RWPE1 (cell line): ENCODE measurements at places on chromosomes 2 and 18.

DNA sequence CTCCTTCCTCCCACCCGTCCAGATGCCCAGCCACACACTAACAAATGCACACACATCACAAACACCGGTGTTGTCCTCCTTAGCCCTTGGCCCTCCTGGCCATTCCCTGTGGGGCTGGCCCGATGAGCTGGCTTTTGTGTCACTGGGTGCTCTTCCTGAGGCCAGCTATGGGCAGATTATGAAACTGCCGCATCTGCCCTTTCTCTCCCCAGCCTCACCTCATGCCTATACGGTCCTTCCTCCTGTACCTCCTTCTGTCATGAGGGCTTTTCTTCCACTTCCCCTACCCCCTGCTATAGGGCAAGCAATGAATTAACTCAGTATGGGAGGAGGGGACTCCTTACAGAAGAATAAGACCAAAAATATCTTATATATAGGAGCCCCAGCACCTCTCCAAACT lies 10.3 kb upstream of the INO80C start:
- no peak for DNase-seq

- DNase-seq = no peak
Observed at GRCh38 chr2:173991856-173992588, 26.8 kb upstream of the SP3 start.

- DNase-seq = no peak
Observed at GRCh38 chr2:10269711-10270610, 32.7 kb upstream of the HPCAL1 start.

DNA sequence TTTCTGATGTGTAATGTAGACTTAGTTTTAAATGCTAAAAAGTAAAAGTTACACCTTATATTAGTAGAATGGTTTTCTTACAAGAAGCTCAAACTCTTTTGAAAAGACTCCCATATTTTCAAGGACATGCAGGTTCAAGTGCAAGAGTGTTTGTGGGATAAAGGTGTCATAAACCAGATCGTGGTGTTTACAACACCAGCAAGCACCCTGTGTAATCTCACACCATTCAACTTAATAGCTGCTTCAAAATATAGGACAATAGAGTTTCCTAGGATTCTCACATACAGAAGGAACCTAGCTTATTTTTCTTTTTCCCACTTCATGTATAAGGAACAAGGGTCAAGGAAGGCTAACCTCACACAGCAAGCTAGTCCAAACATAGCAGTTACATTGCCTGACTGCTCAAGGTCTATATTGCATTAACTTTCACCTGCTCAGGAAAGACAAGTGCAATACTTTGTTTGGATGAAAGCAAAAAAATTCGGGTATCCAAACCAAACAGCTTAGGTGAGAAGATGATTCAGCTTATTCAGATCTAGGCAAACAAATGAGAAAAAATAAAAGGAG lies 172.3 kb downstream of the IKZF2 start:
- DNase-seq = no peak

DNA sequence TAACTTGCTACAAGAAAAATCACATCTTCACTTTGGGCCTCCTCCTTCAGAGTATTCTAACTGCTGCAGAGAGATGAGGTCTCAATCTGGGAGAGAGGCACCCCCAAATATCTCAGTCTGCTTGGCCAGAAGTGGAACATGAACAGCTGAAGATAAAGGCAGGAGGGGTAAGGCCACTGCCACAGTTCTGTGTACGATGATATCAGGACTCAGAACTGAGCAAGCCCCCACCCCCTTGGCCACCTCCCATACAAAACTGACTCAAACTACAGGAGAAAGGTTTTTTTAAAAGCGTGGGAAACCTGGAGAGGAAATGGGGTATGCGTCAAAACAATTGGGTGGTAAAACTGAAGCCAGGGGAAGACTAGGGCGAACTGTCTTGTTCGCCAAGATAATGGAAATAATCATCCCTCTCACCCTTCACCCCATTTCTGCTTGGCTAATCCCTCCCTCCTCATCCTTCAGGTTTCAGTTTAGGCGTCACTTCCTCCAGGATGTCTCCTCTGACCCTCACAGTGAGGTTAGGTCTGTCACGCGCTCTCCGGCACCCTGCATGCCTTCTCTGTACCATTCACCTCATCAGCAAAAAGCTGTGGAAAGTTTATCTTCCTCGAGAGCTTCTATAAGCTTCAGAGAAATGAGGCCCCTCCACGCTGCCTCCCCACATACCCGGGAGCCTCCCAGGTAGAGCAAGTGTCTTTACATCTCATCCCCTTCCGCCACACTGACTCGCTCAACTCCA lies 64.4 kb downstream of the SFXN5 start:
- DNase-seq = no peak

DNA sequence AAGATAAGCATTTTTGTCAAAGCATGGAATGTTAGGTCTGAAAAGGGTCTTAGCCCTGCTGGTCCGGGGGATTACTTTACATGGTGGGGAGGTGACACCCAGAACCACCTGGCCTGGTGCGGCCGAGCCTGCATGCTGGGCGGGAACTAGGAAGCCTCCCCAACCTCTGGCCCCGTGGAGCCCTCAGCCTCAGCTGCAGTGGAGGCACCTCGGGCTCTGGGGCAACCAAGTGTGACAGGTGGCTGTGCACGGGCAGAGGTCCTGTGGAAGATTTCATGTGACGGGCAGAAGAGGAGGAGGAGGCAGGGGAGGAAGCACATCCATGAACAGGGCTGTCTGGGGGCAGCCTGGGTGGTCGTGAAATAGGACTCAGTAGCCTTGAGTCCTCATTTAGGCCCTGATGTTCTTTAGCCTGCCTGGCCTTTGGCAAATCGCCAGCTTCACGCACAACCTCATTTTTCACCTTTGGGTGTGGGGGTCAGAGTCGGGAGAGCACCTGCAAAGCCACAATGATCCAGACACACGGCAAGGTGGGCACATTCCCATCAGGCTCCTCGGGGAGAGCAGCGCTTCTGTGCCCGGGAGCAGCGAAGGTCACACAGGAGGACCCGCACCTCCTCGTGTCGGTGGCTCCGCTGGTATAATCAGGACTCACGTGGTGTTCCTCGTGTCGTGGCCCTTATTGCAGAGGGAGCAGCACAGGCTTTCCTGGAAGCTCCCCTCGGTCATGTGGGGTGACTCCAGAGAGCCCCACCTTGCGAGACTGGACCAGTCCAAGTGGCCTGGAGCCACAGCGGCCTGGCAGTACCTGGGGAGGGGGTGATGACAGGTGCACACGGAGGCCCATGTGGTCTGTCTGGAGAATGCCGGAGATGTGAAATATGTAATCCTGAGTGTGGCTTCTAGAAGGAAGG lies 13.9 kb downstream of the CNDP2 start:
- DNase-seq = no peak

DNA sequence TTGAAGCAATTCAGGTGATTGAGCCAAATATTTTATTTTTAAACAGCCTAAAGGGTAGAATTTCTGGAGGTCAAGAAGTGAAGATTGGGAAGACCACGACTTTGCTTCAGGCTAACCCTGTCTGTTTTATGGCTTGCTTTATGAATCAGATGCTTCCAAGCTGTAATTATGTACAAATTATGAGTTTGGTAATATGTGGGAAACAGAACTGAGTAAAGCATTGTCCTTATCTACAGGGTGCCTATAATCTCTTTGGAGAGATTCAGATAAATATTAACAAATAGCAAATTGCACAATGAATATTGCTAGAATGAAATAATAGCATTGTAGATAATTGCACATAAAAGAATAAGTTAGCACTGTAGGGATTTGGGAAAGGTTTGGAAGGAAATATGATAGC lies 539.4 kb upstream of the CDH2 start:
- no peak for DNase-seq
